ENCODE measurements at places on chromosomes 6 and 20.
A peak's percentile ranks its signal among the peaks of the same experiment; 100 is the strongest.

DNA sequence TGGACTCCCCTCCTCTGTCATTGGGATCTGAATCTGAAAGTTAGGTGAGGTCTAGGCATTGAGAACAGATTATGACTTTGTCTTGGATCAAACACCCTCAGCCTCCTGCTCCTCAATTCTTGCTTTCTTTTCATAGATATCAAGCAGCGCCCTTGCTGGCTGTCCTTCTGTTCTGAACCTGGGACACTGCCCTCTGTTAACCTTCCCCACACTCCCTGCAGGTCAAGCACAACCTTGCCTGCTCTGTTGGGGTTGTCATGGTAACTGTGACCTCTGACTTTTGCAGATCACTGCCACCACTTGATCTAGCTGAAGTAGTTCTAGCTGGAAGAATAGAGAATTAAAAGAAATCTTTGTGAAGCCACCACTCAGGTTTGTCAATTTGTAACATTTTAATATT, 16.4 kb upstream of the MICA start:
- H3K4me3 ChIP-seq, result no peak overlapping the region
- DNase-seq, result no peak
- no peaks in the 10 kb centered on the region for H3K4me1 ChIP-seq

GRCh38 chr6:103079867-103080266, 1686.4 kb downstream of the GRIK2 start:
- H3K27me3 ChIP-seq, result no peaks in the 10 kb centered on the region
- no peaks in the 10 kb centered on the region for H3K4me1 ChIP-seq
- no peak overlapping the region for H3K4me3 ChIP-seq
- H3K27ac ChIP-seq, result no peak overlapping the region

- no peaks in the 10 kb centered on the region for H3K27me3 ChIP-seq
- H3K27ac ChIP-seq, result no peak overlapping the region
- no peak for DNase-seq
- H3K4me3 ChIP-seq, result no peak overlapping the region
- no peaks in the 10 kb centered on the region for H3K4me1 ChIP-seq
Observed at GRCh38 chr6:39593646-39594045, 131.6 kb downstream of the KIF6 start.

DNA sequence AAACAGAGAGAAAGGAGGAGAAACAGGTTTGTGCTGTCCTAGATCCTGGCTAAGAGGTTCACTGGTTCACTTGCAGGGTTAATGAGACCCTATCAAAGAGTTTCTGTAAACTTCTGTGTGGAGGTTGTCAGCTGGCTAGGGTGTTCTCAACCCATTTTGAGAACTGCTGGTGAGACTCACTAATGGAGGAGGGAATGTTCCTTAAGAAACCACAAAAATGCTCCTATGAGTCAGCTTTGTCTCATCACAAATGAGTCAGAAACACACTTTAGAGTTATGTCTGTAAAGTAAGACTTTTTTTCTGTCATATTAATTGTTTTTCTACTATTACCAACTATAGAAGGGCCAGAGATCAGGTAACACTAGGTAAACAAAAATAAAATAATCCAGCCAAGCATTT, 884.4 kb downstream of the PHF3 start:
- no peaks in the 10 kb centered on the region for H3K36me3 ChIP-seq
- DNase-seq, result no peak
- H3K4me3 ChIP-seq, result no peak overlapping the region
- no peaks in the 10 kb centered on the region for H3K27me3 ChIP-seq

- H3K27me3 ChIP-seq, result no peaks in the 10 kb centered on the region
- H3K27ac ChIP-seq, result no peak overlapping the region
Observed at GRCh38 chr6:139600919-139601475, 226.5 kb upstream of the CITED2 start.

- peak overlapping the region; percentile 69 for H3K4me3 ChIP-seq
- no peaks in the 10 kb centered on the region for H3K36me3 ChIP-seq
- H3K27me3 ChIP-seq, result no peaks in the 10 kb centered on the region
- DNase-seq, result no peak
Observed at GRCh38 chr6:116764629-116764960, 924 bp downstream of the FAM162B start.

DNA sequence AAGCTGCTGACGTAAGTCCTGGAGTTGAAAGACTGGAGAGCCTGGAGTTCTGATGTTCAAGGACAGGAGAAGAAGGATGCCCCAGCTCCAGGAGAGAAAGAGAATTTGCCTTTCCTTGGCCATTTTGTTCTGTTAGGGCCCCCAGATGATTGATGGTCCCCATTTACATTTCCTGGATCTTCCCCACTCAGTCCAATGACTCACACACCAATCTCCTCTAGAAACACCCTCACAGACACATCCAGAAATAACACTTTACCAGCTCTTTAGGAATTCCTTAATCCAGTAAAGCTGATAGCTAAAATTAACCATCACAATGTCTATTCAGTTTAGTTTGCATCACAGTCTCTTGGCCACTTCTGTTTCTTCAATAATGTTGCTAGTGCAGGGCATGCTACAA, 260.2 kb upstream of the IRAK1BP1 start:
- no peak overlapping the region for H3K27ac ChIP-seq
- H3K4me3 ChIP-seq, result no peak overlapping the region
- H3K36me3 ChIP-seq, result no peaks in the 10 kb centered on the region
- no peaks in the 10 kb centered on the region for H3K27me3 ChIP-seq
- no peak for DNase-seq
- H3K4me1 ChIP-seq, result peaks cover 4% of the 10 kb centered on the region

DNA sequence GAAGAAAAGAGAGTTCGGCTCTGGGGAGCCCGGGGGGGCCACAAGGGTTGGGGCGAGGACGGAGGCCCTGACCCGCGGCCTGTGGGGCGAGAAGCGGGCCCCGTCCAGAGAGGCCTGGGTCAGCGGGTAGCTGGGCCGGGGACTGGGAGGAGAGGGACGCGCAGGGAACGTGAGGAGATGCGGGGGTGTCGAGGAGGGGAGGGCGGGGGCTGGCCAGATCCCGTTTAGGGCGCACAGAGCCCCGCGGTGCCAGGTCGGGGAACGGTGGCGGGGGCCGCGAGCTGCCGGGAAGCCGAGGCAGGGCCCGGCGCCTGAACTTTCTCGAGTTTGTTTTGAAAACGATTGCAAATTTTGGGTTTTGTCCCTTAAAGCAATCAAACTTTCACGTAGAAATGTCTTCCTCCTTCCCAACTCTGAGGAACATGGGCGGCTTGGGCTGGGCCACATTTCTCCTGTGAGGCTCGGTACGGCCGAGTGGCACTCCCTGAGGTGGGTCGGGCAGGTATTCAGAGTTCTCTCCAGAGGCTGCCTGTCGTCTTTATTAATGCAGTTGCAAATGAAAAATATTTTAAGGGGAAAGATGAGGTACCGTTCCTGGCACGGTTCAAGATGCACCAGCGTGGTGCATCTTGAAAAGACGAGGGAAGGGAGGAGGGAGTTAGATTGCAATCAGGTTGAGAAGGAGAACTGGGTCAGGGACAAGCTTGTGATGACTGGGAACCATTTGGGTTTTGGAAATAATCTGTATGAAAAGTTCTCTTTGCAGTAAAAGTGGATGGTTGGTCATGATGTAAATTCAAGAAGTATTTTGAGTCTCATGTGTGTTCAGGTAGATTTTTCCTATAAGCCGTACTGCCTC, 972 bp downstream of the RNF8 start:
- peaks cover 11% of the 10 kb centered on the region for H3K4me1 ChIP-seq
- no peaks in the 10 kb centered on the region for H3K27me3 ChIP-seq
- no peak for DNase-seq
- peak overlapping the region; percentile 45 for H3K27ac ChIP-seq
- peak overlapping the region; percentile 95 for H3K4me3 ChIP-seq
- H3K36me3 ChIP-seq, result no peaks in the 10 kb centered on the region

GRCh38 chr6:24709014-24709711, 9.8 kb downstream of the C6orf62 start:
- H3K4me1 ChIP-seq, result peaks cover 35% of the 10 kb centered on the region
- H3K36me3 ChIP-seq, result peaks cover 56% of the 10 kb centered on the region
- H3K4me3 ChIP-seq, result no peak overlapping the region
- H3K27ac ChIP-seq, result no peak overlapping the region
- H3K27me3 ChIP-seq, result no peaks in the 10 kb centered on the region

GRCh38 chr20:58447511-58448391, 58.7 kb downstream of the VAPB start:
- H3K4me3 ChIP-seq, result no peak overlapping the region
- H3K4me1 ChIP-seq, result no peaks in the 10 kb centered on the region
- H3K27ac ChIP-seq, result no peak overlapping the region

DNA sequence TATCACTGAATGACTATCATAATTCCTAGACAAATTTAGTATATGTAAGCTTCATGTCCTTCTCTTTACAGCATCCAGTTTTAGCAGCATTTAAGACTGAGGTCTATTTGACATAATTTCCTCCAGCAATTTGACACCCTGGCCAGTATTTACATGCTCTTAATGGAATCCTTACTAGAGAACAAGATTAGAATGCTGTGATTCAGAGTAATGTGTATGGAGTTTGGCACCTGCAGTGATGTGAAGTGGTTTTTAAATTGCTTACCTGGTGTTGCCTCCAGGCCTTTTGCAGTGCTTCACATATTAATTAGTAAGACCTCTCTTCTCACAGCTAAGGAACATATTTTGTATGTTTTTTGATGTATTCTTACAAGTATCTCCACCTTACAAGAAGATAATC, 9.8 kb downstream of the NKX2-4 start:
- H3K36me3 ChIP-seq, result peaks cover 27% of the 10 kb centered on the region
- H3K4me1 ChIP-seq, result no peaks in the 10 kb centered on the region
- DNase-seq, result no peak
- H3K27ac ChIP-seq, result no peak overlapping the region
- no peaks in the 10 kb centered on the region for H3K27me3 ChIP-seq

- no peaks in the 10 kb centered on the region for H3K27me3 ChIP-seq
- H3K4me1 ChIP-seq, result peaks cover 66% of the 10 kb centered on the region
- H3K4me3 ChIP-seq, result peak overlapping the region; percentile 52
- peak overlapping the region; percentile 51 for H3K27ac ChIP-seq
- no peak for DNase-seq
- peaks cover 7% of the 10 kb centered on the region for H3K36me3 ChIP-seq
Observed at GRCh38 chr6:16137451-16137801, 8.5 kb downstream of the MYLIP start.

DNA sequence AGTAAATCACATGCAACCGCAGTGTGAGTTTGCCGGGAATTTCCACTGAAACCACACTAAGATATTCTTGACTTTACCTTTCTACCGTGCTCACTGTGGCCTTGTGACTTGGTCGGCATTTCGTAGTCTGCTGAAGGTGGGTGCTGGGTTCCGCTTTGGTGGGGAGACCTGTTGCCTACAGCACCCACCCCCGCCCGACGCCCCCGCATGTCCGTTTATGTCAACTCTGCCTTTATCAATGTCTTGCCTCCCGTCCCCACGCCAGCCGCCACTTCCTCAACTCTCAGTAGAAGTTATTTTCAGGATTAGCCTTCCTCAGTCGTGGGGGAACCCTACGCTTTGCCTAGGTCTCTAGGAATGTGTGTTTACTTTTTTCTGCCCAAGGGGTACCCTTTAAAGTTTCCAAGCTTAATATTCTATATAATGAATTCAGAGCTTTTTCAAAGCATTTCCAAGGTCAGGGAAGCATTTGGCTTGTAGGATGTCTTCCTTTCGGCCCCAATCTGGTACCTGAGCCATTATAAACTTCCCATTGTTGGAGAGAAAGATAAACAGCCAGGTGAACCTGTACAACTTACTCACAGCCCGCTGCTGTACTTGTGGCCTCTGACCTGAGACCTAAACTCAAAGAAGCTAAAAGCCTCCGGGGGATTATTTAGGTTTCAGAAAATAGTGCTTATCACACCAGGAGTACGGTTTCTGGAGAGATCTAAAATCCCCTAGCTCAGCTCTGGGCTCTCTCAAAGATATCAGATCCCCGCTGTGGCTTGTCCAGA, 54.2 kb downstream of the TBC1D7 start:
- peaks cover 7% of the 10 kb centered on the region for H3K4me1 ChIP-seq
- no peak for DNase-seq
- H3K36me3 ChIP-seq, result peaks cover 26% of the 10 kb centered on the region

DNA sequence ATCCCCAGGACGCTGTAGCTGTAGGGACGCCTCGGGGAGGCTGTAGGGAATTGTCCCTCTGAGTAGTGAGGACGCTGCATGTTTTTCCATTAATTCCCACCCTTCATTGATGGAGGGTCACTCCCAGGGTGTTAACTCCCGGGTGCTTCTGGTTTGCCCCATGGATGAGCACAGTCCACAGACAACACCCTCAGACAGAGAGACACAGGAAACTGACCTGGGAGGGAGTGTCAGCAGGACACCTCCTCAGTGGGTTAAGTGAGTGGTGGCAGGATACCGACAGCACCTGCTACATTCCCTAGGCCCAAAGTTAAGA, 53.5 kb downstream of the LINC00237 start:
- H3K36me3 ChIP-seq, result no peaks in the 10 kb centered on the region
- no peak overlapping the region for H3K27ac ChIP-seq
- H3K4me1 ChIP-seq, result no peaks in the 10 kb centered on the region
- no peak for DNase-seq
- H3K4me3 ChIP-seq, result no peak overlapping the region
- H3K27me3 ChIP-seq, result no peaks in the 10 kb centered on the region

- DNase-seq, result no peak
- H3K4me3 ChIP-seq, result no peak overlapping the region
- no peaks in the 10 kb centered on the region for H3K36me3 ChIP-seq
- H3K4me1 ChIP-seq, result no peaks in the 10 kb centered on the region
- H3K27me3 ChIP-seq, result no peaks in the 10 kb centered on the region
Observed at GRCh38 chr6:167647737-167648470, 178.8 kb upstream of the AFDN start.

DNA sequence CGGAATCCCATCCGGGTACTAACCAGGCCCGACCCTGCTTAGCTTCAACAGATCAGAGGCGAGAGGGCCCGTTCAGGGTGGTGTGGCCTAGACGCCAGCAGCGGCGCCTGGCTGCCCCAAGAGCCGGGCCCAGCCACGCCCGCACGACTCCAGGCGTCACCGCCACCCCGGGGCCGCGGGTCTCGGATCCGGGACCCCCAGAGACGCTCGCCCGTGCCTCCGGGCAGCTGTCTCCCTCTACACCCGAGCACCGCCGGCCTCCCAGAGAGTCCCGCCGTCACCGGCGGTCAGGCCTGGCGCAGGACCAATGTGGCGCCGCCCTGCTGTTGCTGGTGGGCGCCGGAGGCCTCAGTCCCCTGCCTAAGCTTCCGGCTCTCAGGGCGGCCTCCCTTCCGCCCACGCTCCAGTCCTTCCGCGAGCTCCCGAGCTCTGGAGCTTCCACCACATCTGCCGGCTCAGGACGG, 441.2 kb upstream of the DEFB115 start:
- H3K27me3 ChIP-seq, result no peaks in the 10 kb centered on the region
- no peaks in the 10 kb centered on the region for H3K36me3 ChIP-seq
- H3K27ac ChIP-seq, result no peak overlapping the region
- no peaks in the 10 kb centered on the region for H3K4me1 ChIP-seq

DNA sequence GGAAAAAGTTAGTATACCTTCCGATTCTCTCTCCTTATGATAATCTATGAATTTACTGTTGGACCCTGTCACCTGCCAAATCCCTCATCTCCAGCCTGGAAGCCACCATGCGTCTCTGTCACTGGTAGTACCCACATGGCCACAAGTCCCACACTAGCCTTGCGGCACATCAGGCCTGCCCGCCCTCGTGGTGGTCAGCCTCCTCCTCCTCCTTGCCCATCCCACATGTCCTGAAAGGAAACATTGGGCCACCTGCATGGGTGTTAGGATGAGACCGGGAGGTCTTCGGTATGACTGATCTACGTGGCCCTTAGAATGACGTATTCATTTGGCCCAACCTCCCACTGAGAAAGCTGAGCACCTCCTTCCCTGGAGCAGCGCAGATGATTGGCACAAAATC, 37.0 kb upstream of the QKI start:
- H3K4me1 ChIP-seq, result no peaks in the 10 kb centered on the region
- DNase-seq, result no peak
- H3K4me3 ChIP-seq, result no peak overlapping the region
- H3K27ac ChIP-seq, result no peak overlapping the region
- H3K36me3 ChIP-seq, result no peaks in the 10 kb centered on the region
